Hematopoietic multipotent progenitor cell treated with erythropoietin and hydrocortisone succinate and interleukin-3 and kit ligand, for 8 days (in vitro differentiated cells): ENCODE measurements at places on chromosomes 7 and 10.

- DNase-seq, result peak; percentile 6
These were observed 253.5 kb downstream of the ABCA13 start for GRCh38 chr7:48424731-48425130.

- peak; percentile 57 for DNase-seq
These were observed 17.6 kb downstream of the ZDHHC16 start for GRCh38 chr10:97463363-97464132.

DNA sequence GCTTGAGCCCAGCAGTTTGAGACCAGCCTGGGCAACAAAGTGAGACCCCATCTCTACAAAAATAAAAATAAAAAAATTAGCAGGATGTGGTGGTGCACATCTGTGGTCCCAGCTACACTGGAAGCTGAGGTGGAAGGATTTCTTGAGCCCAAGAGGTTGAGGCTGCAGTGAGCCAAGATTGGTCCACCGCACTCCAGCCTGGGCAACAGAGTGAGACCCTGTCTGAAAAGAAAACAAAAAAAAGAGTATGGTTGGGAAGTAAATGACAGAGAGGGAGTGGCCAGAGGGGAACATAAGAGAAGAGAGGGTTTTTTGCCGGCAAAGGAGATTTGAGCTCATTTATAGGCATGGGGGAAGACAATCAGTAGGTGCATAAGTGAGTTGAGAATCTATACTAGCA lies 19.7 kb downstream of the PLXDC2 start:
- no peak for DNase-seq

DNA sequence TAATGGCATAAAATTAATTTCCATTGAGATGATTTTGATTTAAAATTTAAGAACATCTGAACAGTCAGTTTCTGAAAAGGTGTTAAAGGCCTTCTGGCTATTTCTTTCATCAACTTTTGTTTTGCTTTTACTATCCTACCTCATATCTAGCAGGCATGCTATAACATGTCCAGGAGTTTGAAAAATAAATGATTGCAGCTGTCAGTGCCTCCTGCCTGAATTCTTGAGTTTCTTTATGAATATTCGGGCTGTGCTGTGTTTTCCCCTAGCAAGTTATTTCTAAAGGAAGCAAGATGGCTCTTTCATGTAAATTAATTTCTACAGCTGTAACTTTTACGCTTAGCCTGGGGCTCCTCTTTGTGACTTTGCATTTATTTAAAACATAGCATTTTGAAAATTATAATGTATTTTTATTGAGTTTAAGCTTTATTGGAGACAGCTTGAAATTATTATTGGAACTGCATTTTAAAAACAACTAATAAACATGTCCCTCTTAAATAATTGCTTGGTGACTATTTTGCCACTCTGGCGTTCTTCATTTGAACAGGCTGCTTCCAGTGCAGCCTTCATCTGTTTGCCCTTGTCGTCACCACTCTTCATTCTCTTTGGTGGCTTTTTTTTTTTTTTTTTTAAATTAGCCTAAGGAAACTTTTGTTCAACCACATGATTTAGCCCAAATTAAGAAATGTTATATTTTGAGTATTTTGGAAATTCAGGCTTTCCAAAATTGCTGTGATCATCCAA lies 1083.4 kb upstream of the LRRN3 start:
- no peak for DNase-seq

DNA sequence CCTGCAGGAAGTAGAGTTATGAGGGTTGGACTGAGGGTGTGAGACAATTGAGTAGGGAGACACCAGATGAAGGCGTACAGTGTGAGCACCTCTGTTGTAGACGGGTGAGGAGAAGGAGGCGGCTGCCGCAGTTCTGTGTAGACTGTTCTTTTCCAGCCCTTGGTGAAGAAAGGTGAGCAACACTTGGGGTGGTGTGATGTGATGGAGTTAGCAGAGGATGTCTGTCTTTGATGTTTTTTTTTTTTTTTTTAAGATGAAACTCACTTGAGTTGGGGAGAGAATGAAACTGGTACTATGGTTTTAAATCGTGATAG lies 42.8 kb upstream of the RNF216 start:
- no peak for DNase-seq

DNA sequence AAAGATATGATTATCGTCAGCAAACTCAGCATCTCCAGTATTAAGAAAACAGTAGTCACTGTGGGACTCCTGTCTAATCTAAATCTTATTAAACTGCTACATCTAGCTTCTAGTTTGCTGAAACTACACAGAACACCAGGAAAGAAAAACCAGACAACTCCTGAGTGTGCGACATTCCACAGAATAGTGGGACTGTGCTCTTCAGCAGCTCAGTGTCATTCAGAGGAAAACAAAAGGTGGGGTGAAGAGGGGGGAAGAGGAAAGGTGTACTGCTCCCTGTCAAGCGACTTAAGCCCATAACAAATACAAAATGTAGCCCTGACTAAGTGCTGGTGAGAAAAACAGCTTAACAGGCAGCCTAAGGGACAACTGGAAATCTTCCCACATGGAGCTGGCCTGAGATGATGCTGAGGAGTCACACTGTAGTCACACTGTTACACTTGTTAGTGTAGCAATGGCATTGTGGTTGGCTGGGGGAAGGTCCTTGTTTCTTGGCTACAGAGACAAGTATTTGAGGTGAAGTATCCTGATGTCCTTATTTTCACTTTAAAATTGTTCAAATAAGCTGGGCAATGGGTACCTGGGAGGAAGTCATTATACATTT lies 135.5 kb downstream of the USP6NL start:
- DNase-seq, result no peak

- no peak for DNase-seq
These were observed 57.7 kb downstream of the ASB13 start for GRCh38 chr10:5608608-5609220.

DNA sequence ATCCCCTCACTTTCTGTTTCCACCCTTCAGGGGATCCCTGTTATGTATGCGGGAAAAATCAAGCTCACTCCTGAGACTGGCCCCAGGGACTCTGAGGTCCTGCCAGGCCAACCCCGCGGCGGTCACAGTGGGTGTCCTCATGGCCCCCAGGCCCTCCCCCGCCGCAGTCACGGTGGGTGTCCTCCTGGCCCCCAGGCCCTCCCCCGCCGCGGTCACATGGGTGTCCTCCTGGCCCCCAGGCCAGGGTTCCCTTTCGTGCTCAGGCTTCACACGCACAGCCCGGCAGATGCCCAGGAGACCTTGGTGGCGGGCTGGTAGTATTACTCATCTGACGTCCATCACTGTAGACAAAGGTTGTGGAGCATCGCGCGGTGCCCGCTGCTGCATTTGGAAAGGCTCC lies 491.0 kb upstream of the FOXK1 start:
- no peak for DNase-seq

DNA sequence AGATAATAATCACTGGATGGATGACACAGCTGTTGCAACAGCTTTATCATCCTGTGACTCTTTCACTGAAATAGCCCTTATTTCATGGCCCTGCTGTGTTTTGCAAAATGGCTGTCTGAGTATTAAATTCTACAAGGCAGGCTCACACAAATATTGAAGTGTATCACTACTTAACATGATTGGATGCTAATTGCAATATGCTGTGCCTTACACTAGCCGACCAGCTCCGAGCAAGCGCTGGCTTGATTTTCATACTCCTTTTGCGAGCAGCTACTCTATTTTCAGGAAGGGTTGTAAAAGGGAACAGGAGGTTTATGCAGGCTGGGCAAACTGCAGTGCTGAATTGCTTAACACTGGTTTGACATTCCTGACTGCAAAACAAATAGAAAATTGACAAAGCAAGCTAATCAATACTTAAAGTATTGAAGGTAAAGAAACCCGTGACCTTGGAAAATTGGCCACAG lies 121.6 kb downstream of the CACNB2 start:
- DNase-seq, result no peak

- DNase-seq, result peak; percentile 33
These were observed 32.8 kb upstream of the SFTPD start for GRCh38 chr10:79981450-79982361.

GRCh38 chr10:120095875-120096274 lies 203.3 kb downstream of the SEC23IP start:
- DNase-seq, result no peak

DNA sequence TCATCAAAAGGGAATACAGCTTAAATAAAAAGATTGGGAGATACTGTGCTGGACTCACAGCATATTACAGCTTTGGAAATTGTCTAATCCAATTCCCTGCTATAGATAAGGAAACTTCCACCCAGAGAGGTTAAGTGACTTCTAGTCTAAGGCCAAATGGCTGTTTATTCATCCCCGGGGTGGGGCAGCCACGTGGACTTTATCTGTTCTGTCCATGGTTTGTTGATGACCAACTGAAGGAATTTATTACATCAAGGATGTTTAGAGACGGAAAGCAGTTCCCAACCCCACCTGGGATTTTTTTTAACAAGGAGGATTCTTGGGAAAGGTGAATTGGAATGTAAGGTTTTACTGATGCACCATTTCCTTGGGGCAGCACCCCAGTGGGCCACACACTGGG lies 88.6 kb downstream of the ATXN7L1 start:
- no peak for DNase-seq

DNA sequence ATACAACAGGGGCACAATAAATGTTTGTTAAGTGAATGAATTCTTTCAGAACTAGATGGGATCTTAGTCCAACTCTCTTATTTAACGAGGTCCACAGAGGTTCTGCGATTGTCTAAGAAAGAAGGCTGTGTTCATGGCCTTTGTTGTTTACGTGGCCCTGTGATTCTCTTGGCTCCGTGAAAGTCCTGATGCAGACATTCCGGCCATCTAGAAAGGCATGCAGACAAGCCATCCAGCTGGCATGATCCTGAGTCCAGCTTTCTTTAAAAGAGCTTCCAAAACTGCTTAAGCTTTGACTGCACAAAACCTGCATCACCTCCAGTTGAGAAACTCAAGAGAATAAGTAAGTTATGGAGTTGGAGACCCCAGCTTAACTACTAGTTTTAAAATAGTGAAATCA lies 26.0 kb downstream of the EGFR start:
- no peak for DNase-seq

- no peak for DNase-seq
These were observed 77.4 kb upstream of the PRR15 start for GRCh38 chr7:29486191-29486700.

GRCh38 chr7:66418537-66418936 lies 210.1 kb upstream of the KCTD7 start:
- no peak for DNase-seq

- no peak for DNase-seq
These were observed 86.3 kb downstream of the CREB5 start for GRCh38 chr7:28498636-28499035.

- no peak for DNase-seq
These were observed 38.6 kb downstream of the RSBN1L start for GRCh38 chr7:77734659-77735421.

- peak; percentile 8 for DNase-seq
These were observed 437.5 kb upstream of the MBL2 start for GRCh38 chr10:53209944-53210611.

GRCh38 chr10:130022511-130023299 lies 58.6 kb upstream of the EBF3 start:
- DNase-seq, result no peak

- no peak for DNase-seq
These were observed 26.5 kb downstream of the HDAC9 start for GRCh38 chr7:18521945-18522566.

DNA sequence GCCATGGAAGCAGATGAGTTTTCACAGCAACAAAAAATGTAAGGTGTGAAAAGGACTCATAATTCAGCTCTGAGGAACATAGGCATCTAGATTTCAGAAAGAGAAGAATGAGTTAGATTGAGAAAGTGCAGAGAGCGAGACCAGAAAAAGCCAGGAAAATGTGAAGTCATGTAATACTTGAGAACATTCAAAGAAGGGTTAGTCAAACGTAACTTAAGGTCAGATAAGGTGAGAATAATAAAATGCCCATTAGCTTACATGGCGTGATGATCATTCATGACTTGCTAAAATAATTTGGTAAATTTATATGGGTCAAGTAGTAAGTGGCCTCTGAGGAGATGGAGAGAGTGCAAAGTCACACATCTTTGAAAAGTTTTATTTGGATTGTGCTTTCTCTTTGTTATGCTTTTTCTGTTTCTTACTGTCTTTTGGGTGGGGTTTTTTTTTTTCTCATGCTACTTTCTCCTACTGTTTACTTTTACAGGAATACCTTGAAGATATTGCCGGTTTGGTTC lies 271.8 kb upstream of the NRG3 start:
- DNase-seq, result no peak

DNA sequence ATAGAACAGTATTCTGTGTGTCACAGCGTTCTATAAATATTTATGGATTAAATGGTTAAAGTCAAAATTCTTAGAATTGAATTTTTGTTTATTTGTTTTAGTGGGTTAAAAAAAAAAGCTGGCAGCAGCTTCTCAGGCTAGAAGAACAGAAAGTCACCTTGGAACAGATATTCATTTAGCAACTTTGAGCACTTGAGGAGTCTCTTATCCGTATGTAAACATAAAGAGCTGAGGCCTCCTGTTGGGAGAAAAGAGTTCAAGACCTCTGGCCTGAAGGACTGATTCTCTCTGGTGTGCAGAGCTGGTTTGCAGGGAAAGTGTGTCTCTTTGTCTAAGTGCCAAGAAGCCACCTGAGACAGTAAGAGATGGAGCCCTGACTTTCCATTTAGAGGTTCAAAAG lies 109.9 kb downstream of the HERPUD2 start:
- no peak for DNase-seq

GRCh38 chr7:149289856-149290255 lies 27.9 kb downstream of the ZNF783 start:
- no peak for DNase-seq

DNA sequence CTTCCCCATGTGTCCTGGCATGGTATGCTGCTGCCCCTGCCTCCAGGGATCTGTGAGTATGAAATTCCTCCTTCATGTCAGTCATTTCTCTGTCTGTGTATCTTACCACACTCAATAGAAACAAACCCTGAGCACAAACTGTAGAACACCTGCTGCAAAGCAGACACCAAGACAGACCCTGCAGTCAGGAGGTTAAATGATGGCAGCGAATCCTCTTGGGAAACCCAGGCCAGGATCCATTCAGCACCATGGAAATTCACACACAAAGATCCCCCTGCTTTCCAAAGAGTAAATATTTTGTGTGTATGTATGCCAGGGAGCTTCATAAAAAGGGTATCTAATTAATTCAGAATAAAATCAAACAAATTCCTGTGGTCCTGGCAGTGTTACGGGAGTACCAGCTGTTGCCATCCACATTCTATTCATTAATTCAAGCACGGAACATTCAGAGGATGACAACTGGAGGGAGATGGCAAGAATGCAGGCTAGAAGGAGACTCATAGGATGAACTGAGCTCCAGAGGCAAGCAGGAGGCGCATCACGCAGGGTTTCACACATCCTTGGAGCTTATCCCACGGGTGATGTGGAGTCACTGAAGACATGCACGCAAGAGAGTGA lies 14.8 kb downstream of the ITIH5 start:
- no peak for DNase-seq

DNA sequence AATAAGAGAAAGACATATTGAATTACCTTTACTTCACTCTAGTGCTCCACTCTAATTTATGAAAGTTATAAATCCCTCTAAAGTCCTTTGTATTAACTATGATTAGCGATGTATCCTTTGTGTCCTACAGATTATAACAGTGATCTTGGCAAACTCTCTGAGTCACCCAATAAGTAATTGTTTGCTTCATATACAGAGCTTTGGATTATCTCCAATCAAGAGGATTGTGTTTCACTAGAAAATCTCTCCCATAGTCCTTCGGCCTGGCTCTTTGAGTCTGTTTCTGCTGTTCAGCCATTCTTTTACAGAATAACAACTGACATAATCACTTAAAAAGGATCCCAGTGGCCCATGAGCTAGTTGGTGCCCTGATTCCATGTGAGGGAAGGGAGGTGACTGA lies 9.5 kb downstream of the LMOD2 start:
- DNase-seq, result no peak

GRCh38 chr7:111911166-111911961 lies 294.8 kb downstream of the DOCK4 start:
- DNase-seq, result no peak

GRCh38 chr7:143171697-143172096 lies 11.5 kb upstream of the TAS2R39 start:
- no peak for DNase-seq

GRCh38 chr7:105656922-105657521 lies 75.7 kb upstream of the EFCAB10 start:
- DNase-seq, result peak; percentile 70
